ENCODE measurements at places on chromosomes 6 and 20.

DNA sequence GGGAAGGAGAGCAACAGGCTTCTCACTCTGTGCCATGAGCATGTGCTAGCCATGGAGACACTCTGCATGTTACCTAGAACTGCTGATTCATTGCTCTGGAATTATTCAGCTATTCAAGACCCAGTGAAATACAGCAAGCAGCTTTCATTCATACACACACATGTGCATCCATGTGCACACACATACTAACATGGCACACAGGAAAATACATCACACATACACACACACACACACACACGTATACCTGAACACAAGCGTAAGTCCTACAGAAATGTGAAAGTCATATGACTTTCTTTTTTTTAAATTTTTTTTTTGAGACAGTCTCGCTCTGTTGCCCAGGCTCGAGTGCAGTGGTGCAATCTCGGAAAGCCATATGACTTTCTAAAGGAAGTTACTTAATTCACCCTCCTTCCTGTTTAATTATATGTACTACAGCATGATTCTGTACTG lies 108.2 kb upstream of the NFATC2 start:
- no peak for DNase-seq

DNA sequence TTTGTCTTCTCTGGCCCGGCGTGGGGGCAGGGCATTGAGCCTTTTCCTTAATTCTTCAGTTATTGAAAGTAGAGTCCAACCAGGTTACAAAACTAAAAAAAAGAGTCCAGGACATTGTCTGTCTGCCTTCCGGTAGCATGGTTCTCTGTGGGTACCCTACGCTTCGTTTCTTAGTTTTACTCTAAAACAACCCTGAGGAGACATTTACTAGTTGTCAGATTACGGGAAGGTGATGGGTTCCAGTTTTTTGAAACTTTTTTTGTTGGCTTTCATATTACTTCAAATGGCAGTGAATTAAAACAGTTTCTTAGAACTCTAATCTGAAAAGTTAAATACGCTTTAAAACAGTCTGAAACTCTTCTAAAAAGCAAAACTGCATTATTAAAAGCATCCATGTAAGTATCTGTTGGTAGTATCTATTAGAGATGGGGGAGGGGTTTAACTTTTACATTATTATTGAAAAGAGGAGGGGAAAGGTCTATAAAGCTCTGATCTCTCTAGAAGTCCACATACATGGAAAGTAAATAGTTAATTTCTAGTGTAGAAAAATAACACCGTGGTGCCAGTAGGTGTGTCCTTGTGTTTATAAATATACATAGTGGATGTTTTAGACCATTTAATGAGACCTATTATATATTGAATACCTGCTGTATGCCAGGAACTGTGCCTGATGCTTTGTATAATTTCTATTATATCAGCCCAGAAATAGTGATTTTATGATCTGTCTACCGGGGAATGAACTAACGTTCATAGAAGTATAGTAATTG lies 2.2 kb downstream of the BICRAL start:
- no peak for DNase-seq

- DNase-seq = no peak
Measured at GRCh38 chr20:60430516-60431001, 472.3 kb downstream of the CDH26 start.

DNA sequence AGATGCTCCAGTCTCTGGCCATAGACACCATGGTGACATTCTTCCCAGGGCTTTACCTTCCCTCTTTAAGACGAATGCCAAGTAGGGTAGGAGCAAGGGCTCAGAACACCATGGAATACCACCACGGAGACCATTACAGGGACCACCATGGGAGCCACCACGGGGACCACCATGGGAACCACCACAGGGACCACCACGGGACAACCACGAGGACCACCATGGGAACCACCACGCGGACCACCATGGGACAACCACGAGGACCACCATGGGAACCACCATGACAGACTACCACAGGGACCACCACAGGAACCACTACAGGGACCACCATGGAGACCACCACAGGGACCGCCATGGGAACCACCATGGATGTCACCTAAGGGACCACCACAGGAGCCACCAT lies 66.9 kb upstream of the MPC1 start:
- no peak for DNase-seq
